ENCODE measurements at places on chromosomes 5 and 9.

- H3K27ac ChIP-seq = no peak overlapping the region
- no peak overlapping the region for H3K4me3 ChIP-seq
- H3K4me1 ChIP-seq = no peaks in the 10 kb centered on the region
- no peak for DNase-seq
- no peaks in the 10 kb centered on the region for H3K36me3 ChIP-seq
- no peaks in the 10 kb centered on the region for H3K27me3 ChIP-seq
Measured at GRCh38 chr9:109981091-109981490, 201.1 kb downstream of the PALM2AKAP2 start.

DNA sequence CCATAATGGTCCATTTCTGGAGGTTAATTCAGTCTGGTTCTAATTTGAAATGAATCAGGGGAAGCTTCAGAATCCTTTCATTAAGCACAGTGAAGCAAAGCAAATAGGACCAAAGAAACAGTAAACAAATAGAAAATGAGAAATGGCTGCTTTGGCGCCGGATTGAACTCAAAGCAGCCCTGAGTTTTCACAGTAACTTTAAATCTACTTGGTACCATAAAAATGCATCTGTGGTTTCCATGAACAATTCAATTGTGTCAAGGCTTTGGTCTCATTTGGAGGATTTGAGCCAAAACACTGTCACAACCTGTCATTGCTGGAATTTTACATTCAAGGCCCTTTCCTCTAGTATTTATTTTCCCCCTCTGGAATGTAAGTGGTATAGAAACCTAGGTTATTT, 25.9 kb upstream of the DAPK1 start:
- H3K27ac ChIP-seq = no peak overlapping the region
- no peak for DNase-seq
- H3K4me1 ChIP-seq = no peaks in the 10 kb centered on the region
- no peaks in the 10 kb centered on the region for H3K36me3 ChIP-seq
- H3K4me3 ChIP-seq = no peak overlapping the region
- no peaks in the 10 kb centered on the region for H3K27me3 ChIP-seq

DNA sequence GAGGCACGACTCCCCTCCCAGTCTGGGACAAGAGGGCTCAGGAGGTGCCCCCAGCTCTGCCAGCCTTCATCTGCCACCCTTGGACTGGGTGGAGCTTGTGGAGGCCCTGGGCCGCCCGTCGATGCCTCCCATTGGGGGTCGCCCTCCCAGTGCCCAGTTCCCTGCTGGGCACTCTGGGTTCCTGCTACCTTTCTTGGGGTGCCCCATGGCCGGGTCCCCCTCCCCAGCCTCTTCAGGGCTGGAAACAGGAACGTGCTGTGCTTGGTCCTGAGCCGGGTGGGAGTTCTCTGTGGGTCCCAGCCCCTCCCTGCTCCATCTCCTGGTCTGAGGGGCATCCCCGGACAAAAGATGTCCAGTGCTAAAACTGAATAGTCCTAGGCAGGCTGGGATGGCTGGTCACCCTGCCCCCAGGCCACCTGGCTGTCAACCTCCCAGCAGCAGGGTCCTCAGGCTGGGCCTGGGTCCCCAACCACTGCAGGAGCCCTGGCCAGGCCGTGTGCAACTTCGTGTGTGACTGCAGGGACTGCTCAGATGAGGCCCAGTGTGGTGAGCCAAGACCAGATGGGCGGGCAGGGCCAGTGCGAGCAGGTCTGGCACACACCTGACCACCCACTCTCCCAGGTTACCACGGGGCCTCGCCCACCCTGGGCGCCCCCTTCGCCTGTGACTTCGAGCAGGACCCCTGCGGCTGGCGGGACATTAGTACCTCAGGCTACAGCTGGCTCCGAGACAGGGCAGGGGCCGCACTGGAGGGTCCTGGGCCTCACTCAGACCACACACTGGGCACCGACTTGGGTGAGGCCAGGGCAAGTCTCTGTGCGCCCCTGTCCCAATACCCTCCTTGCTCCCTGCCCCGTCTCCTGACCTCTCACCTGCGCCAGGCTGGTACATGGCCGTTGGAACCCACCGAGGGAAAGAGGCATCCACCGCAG, 784 bp downstream of the MAMDC4 start:
- no peak overlapping the region for H3K4me3 ChIP-seq
- peaks cover 2% of the 10 kb centered on the region for H3K27me3 ChIP-seq
- no peak overlapping the region for H3K27ac ChIP-seq
- peaks cover 10% of the 10 kb centered on the region for H3K4me1 ChIP-seq

DNA sequence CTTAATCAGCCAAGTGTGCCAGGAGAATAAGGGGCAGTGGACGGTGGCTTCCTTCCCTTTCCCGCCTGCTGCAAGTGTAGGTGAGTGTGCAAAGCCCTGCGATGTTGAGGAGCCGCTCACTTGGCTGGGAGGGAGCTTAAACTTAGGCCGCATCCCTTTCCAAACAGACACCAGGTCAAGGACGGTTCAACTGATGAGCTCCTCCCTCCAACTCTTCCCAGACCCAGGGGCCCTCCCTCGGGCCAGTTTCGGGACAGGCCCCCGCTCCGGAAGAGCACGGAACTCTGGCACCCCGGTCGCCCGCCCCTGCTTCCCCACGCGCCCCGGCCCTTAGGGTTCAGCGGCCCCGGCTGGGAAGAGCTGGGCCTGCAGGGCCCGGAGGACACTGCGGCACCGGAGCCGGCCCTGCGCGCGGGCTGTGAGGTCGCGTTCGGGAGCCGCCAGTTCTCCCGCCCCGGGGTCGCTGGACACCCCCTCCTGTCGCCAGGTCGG, 481 bp downstream of the MRPL36 start:
- H3K4me1 ChIP-seq = peaks cover 7% of the 10 kb centered on the region
- peak overlapping the region; percentile 95 for H3K4me3 ChIP-seq
- DNase-seq = peak; percentile 64
- no peaks in the 10 kb centered on the region for H3K36me3 ChIP-seq
- H3K27me3 ChIP-seq = no peaks in the 10 kb centered on the region

DNA sequence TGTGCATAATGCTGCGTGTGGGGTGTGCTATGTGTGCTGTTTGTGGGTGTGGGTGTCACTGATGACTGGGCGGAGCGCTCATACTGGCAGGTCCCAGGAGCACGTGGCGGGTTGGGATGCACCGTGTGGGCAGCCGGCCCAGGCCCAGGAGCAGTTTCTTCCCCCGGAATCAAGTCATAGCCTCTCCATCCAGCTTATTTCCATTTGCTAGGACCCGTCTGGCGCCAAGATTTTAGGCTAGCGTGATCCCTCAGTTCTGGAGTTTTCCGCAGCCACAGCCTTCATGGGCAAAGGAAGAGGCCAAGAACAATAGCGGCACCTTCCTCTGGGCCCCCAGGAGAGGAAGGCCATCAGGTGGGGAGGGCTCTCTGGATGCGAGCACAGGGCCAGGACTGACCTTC, 43.3 kb upstream of the NEURL1B start:
- H3K36me3 ChIP-seq = no peaks in the 10 kb centered on the region
- no peaks in the 10 kb centered on the region for H3K27me3 ChIP-seq
- no peak overlapping the region for H3K4me3 ChIP-seq
- H3K27ac ChIP-seq = no peak overlapping the region
- H3K4me1 ChIP-seq = peaks cover 6% of the 10 kb centered on the region
- DNase-seq = peak; percentile 14

DNA sequence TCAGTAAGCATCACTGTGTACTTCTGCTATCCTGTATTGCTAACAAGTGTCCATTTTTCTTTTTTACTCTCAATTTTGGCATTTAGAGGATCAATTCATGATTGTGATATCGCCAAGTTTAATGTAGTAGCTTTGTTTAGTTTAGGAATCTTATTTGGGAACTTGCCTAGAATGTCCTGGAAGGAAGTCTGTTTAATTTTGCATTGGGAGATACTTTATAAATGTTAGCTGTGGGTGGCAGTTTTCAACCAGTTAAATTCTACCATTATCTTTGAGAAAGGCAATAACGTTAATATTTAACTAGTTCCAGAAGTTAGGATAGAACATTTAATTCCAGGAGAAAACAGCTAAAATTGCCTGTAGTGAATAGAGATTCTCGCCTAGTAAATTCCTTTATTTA, 78.6 kb downstream of the PBX3 start:
- H3K27ac ChIP-seq = no peak overlapping the region
- peaks cover 4% of the 10 kb centered on the region for H3K4me1 ChIP-seq
- H3K36me3 ChIP-seq = no peaks in the 10 kb centered on the region
- no peak overlapping the region for H3K4me3 ChIP-seq
